ENCODE measurements at places on chromosomes 1 and 21.

DNA sequence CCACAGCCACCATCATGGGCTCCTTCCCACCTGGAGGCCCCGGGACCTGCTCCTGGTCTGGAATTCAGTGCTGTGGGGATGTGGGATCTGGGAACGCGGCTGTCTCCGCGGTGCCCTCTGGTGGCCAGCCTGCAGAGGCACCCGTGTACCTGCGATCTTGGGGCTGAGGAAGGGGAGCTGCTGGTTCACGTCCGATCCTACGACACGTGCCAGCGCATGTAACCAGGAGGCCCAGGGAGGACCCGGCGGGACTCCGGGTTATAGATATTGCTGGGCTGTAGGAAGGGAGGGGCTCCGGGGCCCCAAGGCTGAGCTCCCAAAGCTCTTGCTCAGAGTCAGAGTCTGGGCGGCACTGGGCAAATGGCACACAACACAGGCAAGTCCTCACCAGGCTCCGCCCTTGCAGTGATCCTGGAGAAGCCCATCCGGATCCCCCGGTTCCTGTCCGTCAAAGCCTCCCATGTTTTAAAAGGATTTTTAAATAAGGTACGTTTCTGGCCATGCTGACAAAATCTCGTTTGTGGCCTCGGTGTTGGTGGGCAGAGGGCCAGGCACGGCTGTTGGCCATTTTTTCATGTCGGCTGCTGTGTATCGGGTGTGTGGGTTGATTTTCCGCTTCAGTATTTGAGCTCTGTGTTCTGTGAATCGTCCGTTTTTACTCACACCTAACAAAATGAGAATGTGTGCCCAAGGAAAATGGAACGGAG is 20.1 kb downstream of the FAAP20 start:
- DNase-seq: no peak

GRCh38 chr1:201261771-201262547 is 21.3 kb upstream of the PKP1 start:
- DNase-seq: no peak

DNA sequence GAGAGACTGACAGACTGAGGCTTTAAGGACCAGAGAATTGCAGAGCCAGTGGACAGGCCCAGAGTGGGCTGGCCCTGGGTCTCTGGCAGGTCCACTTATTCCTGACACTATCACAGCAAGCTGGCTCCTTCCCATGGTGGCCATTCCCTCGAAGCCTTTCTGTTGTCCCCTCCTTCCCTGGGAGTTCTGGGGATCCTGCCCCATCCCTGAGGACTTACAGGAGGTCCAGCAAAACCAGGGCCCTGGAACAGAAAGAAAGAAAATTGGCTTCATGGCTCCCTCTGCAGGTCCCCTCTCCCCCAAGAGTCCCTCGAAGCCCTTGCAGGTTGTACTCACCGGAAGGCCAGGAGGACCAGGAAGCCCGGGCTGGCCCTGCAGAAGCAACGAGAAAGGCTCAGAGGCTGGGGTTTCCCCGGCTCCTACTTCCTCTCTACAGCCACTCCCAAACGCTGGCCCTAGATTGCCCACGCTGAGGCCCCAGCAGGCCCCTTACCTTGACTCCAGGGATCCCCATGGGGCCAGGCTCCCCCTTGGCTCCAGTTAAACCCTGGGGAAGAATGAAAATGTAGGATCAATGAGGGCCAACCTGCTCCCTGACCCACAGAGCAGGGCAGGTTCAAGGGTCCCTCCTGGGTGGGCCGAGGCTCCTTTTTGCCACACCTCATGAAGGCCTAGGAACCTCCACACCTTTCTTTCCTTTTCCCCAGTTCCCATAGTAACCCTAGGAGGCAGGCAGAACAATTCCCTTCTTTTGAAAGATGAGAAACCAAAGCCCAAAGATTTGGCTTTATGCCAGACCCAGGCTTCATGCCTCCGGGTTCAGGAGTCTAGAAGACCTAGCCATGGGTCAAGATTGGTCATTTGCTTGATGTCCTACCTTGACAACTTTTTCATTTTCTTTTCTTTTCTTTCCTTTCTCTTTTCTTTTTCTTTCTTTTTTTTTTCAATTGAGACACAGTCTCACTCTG is 4.6 kb downstream of the COL9A2 start:
- no peak for DNase-seq

DNA sequence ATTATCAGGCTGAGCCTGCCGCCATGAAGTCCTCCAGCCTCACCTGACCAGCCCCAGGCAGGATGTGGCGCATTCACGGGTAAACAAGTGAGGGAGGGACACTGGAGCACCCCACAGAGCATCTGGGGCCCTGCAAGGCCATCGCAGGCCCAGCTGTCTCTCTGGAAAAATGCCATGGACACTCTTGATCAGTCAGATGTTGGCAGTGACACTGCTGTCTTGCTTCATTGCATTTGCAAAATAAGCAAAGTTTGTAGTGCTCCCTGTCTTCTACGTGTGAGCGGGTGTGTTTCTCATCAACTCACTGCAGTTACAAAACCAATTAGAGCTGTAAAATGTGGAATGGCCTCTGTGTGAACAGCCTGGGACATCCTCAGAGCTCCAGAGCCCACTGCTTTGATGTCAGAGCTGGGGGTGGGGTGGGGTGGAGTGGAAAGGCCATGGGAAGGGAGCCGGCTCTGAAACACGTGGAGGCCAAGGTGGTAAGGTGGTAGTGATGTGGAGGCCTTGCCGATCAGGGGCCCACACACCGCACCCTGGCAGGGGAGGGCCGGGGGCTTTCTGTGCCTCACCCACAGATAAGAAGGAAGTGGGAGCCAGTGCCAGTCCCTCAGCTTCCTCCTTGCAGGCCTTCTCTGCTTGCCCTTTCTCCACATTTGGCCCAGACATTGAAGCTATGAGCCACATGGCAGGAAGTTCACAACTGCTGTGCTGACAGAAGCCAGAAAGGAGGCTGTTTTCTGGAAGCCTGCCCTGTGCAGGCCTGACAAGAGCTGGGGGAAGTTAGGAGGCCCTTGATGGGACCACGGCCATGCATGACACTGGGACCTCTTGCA is 254.9 kb downstream of the RHOU start:
- no peak for DNase-seq

DNA sequence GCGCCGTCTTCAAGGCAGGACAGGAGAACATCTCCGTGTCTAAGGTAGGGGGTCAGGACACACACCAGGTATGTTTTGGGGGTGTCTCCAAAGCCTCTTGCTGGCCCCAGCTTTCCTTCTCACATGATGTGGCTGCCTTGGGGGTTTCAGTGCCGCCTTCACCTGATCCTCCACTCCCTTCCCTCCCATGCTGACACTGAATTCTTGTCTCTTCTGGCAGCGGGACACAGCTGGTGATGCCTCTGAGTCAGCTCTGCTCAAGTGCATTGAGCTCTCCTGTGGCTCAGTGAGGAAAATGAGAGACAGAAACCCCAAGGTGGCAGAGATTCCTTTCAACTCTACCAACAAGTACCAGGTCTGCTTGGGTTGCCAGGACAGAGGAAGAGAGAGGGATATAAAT is 13.5 kb downstream of the ATP1A2 start:
- no peak for DNase-seq

DNA sequence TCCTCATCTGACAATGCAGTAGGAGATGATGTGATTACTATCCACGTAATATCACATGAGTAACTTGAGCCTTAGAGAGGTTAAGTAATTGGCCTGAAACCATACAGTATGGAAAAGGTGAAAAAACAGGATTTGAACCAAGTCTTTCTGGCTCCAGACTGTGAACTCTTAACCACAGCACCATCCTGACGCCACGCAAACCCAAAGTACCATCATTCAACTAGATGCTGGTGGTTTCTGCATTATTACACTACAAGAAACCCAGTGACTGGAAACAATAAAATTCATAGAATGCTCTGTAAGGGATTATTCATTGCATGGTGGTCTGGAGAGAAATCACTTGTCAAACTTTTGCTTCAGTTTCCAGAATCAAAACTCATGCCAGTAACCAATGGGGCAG is 90.7 kb downstream of the MAB21L3 start:
- DNase-seq: no peak

DNA sequence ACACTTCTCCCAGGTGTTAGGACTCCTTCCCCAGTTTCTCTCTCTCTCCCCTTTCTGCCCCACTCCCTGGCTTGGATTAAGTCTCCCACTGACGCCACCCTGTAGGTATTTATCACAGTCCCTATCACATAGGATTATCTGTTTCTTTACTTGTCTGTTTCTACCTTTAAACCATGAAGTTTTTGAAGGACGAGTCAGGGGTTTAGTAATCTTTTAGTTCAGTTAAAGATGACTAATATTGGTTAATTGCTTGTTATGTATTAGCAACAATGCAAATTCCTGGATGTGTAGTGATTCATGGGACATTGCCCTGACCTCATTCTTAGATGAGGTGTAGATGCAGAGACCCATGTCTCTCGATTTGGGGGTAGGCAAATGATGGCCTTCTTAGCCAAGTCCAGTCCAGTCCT is 6.4 kb downstream of the LAMC1 start:
- no peak for DNase-seq

GRCh38 chr1:200152336-200152735 is 124.8 kb downstream of the NR5A2 start:
- no peak for DNase-seq

DNA sequence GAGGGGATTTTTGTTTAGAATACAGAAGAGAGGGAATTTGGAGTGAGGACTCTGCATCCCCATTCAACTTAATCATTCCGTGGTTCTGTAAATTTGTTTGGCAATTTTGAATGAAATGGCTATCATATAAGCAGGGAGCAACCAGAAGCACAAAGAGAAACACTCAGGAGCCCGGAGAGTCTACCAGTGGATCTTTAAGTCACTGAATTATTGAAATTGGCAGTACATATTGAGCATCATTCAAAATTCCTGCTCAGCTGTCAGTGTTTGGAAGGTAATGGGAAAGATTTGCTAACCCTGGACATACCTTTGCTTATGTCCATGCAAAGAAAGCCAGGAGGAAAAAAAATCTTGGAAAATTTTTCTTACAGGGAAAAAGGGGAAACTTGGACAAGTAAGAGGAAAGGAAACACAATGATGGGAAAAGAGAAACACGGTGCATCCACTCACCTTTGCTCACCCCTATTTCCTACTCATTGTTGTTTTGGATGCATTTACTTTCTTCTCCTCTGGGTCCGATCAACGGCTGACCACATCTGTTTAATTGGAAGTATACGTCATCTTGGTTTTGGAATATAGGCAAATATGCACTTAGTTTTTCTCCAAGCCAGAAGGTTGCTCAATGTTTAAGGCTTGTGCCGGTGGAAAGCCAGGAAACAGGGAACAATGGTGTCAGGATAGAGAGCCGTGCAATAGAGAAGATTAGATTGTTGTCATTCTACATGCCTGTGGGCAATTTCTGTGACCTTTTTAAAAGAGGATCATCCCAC is 243.0 kb upstream of the LYPLAL1 start:
- DNase-seq: no peak

DNA sequence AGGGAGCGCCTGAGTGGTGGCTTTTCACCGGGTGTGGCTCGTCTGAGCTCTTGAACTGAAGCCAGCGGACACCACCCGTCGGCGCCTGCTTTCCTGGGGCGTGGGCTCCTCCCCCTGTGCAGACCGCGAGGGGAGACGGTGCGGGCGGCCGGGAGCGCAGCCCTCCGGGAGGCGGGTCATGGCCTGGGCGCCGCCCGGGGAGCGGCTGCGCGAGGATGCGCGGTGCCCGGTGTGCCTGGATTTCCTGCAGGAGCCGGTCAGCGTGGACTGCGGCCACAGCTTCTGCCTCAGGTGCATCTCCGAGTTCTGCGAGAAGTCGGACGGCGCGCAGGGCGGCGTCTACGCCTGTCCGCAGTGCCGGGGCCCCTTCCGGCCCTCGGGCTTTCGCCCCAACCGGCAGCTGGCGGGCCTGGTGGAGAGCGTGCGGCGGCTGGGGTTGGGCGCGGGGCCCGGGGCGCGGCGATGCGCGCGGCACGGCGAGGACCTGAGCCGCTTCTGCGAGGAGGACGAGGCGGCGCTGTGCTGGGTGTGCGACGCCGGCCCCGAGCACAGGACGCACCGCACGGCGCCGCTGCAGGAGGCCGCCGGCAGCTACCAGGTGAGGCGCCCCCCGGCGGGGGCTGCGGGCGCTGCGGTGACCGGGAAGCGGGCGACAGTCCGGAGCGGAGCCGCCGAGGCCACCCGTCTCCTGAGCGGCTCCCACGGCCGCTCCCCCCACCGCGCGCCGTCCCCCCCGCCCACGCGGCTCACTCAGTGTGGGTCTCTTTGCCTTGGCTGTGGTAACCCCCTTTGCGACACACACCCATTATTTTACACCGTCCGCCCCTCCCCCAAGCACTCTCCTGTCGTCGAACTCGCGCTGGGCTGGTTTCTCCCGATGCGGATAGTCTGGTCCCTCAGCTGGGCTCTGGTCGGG is at the start of gene TRIM58:
TRIM58 (plus strand) TSS at position 119 of the 916 bp plus-strand sequence; CDS start at position 179, 60 bp downstream.
- no peak for DNase-seq

DNA sequence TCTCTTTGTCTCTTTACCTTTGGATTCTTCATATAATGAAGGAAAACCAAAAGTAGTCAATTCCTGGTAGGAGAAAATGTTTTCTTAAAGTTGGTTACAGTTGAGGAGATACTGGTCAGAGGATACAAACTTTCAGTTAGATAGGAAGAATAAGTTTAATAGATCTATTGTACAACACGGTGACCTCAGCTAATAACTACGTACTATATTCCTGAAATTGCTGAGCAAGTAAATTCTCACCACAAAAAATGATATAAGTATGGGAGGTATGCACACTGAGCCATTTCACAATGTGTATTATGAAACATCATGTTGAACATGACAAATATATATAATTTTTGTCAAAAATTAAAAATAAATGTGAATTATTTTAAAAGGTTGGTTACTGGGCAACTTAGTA is 20.4 kb downstream of the SSX2IP start:
- DNase-seq: no peak

DNA sequence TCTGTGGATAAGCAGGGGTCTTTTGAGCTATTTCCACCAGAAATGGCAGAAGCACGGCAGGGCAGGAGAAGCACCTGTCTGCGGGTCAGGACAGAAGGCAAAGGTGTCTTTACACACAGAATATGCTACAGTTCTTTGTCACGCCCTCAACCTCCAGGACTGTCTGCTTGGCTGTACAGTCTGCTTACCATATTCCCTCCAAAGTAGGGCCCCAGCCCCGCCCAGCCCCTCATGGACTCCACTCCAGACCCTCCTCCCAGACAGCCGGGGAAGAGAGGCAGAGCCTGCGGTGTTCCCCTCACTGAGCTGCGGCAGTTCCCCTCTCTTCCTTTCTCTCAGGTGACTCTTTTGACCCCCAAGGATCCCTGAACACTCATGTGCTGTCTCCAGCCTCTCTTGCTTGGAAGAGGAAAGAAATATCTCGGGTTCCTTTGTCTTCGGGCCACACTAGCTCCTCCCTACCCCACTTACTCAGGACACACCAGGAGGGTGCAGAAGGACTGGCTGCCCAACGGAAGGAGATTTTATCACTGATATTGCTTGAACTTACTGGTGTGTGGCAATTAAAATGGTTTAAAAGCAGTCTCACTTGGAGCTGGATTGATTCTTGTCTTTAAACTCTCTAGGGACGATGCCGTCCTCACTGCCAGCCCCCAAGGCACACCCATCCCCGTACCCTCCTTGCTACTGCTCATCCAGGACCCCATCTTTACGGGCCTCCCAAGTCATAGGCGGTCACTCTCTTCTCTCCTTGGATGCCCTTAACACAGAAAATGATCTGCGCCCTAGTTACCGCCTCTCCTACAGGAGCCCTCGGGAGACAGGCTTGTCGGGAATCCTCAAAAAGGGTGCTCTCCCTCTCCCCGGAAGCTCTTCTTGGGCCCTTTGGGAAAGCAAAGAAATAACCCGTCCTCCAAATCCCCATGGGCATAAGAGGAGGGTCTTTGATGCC is 169.7 kb downstream of the TOMM20 start:
- DNase-seq: no peak

All from activated CD4-positive, alpha-beta T cell treated with anti-CD3 and anti-CD28 coated beads for 1 hour (primary cell).